ENCODE measurements at places on chromosomes 2 and 18.

GRCh38 chr2:36539631-36540030 is 58.3 kb downstream of the FEZ2 start:
- DNase-seq: no peak

DNA sequence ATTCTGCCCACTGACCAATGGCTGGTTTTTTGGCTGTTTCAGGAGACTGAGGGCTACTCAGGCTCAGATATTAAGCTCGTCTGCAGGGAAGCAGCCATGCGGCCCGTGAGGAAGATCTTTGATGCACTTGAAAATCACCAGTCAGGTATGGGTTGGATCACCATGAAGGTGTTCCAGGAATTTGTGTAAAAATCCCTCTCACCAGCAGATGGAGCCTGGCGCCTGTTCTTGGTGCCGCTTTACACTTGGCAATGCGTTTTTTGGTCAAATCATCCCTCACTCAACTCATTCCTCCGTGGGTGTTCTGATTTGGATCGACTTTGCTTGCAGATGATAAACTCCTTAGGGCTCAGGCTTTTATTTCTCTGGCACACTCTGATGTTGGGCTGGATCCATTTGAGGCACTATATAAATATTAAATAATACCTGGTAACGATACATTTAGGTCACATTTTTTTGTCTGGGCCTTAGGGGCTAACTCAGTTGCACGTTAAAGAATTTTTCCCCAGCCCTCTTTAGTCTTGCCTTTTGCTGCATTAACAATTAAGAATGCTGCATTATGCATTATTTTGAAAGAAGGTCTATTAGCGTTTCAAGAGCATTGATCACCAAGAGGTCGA is 50.0 kb downstream of the HDHD2 start:
- peak; percentile 32 for DNase-seq

DNA sequence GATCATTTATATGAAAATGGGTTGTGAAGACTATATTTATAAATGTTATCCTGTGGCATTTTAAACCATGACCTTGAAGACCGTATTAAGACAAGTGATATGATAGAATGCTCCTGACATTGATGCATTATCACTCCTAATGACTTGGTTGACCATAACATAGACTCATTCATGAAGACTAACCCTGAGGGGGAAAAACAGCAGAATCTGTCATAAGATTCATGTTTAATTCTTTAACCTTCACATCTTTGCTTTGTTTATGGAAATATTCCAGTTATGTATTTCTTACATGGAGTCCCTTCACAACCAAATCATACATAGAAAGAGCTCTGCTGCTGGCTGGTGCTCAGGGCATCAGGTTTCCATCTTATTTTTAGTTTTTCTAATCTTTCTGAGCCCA is 78.4 kb downstream of the CTNNA2 start:
- no peak for DNase-seq

- no peak for DNase-seq
Observed at GRCh38 chr2:186918495-186918894, 69.5 kb upstream of the ZSWIM2 start.

DNA sequence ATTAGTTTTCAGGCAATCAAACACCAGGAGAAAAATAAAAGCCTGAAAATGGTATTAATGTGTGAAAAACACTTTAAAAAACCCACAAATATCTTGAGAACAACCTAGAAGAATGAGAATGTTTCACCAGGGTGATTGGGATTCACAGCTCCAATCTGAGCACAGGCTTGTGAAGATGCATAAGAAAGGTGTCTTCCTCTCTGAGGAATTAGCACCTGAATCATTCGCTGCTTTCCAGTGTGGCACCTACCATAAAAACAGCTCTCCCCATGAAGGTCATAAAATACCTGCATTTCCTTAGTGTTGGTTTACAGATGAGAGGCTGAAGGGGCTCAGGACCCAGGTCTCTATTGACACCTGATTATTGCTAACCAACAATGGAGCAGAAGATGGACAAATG is 499.7 kb upstream of the KLHL29 start:
- no peak for DNase-seq

DNA sequence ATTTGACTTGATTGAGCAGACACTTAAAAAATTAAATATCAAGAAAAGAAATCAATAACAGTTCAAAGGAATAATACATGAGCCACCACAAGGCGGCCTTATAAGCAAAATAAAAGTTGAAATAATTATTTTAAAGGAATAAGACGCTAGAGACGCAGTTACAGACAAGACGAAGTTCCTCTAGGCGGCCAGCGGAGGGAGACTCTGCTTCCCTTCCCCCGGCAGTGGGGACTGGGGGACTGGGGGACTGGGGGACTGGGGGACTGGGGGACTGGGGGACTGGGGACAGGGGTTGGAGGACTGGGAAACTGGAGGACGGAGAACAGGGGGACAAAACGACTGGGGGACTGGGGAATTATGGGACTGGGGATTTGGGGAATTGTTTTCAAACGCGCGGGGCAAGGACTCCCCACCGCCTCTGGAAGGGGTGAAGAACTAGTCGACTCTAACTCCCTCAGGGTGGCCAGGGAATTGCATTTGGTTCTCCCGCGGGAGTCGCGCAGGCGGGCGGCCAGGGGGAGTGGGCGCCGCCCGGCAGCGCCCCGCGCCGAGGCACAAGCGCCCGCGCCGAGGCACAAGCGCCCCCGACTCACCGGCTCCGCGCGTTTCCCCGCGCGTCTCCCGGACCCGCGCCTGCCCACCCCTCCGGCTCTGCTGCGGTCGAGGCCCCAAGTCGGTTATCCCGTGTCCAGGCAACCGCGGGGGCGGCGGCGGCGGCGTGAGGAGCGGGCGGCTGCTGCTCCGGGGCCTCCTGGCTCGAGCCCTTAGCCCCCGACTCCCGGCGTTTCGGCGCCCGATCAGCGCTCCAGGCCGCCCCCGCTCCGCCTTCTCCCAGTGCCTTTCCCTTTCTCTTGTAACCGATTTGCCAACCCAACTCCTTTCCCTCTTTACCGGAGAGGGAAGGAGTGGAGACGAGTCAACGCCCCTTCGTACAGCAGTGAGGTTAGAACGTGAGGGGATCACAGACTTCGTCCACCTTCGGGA is at the start of gene CCDC178:
TSS of gene CCDC178 (minus strand) at position 662 of the 984 bp plus-strand sequence. CDS start 28,633 bp downstream, outside the sequence.
- no peak for DNase-seq

DNA sequence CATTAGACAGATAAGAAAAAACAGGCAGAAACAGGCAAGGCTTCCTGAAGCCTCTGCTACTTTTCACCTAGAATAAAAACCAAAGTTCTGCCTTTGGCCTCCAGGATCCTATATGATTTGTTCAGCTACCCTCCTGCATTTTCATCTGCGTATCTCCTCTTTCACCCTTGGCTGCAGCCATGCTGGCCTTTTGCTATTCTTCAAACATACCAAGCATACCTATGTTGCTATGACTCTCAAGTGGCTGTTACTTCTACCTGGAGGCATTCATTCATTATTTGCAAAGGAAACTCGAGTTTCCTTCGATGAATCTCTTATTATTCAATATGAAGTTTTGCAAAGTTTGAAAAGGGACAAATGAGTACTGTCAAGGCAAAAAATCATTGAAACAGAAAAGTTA is 106.4 kb upstream of the HNMT start:
- DNase-seq: no peak

- DNase-seq: no peak
Observed at GRCh38 chr18:73923866-73924265, 223.8 kb downstream of the FBXO15 start.

- DNase-seq: no peak
Observed at GRCh38 chr2:63678551-63678950, 89.8 kb downstream of the MDH1 start.

DNA sequence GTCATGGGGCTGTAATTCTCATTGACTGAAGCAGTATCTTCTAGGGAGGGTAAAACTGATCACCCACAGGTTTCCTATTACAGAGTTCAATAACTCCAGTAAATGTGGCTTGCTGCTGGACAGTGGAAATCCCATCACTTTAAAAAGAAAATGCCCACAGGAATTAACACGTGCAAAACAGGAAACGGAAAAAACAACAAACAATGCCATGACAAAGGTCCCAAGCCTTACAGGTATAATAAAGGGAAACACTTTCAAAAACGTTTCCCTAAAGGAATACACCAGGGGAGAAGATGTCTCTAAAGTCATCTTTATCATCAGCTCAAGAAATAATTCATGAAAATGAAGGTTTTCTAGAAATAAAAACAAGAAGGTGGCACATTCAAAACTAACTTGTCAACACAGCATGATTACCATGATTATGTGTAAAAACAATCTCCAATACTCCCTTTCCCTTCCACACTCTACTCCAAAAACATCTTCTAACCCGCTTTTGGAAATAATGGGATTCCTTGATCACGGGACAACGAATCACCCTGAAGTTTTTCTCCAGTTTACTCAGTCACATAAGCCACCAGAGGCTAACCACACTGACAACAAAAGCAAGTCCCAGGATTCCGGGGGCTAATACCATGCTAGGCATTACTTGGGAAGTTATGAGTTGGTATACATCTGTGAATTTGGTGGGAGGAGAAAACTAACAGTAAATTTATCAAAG is 167.9 kb downstream of the TCF4 start:
- DNase-seq: no peak

GRCh38 chr18:9506046-9506792 is 30.9 kb downstream of the RALBP1 start:
- no peak for DNase-seq

GRCh38 chr18:24853076-24853475 is 392.6 kb downstream of the HRH4 start:
- DNase-seq: no peak

DNA sequence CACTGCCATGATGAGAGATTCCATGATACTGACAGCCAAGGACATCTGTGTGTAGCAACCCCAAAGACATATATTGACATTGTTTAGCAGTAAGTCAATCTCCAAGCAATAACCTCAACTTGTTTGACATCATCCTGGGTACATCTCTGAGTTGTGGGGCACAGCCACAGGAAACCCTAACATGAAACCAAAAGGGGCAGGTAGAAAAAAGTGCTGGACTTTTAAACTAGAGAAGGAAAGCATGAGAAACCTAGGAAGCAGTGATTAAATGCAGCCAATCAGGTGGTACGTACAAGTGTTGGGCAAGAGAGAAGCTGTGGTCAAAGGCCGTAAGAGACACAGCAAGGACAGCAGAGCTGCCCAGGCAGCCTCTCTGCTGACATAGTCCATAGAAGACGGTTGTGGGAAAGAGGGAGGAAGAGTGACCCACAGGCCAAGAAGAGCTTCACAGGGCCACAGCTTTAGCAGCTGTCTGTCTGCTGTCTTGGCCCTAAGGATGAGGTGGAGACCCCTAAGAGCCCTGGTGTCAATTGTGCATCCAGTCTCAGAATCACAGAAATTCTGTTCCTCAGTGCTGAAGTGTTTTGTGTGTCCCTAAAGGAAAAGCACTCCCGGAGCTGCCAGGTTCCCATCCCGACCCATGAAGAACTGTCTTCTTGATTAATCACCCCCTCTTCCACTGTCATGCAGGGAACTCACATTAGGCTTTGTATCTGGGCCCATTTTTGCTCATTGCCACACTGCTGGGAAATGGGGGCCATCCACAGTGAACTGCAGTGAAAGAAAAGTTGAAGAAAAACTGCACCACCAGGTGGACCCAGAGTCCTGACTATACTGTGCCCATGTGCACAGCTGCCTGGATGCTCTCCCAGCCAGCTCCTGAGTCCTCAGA is 25.4 kb upstream of the CHN1 start:
- no peak for DNase-seq

DNA sequence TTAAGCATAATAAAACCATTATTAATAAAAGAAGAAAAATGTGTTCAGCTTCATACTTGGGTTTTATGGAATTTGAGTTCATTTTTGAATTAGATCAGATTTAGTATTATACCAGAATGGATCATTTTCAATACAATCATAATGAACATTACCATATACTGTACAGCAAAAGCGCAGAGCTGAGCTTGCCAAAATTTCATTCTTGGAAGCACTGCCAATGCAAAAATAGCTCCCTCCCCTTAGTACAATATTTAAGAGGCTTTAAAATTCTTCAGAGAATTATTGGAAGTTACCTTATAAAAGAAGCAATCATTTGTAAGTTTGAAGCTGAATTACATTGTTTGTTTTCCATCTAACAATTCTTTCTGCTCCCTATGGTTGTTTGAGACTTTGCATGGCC is 938.1 kb upstream of the SLC39A10 start:
- no peak for DNase-seq

DNA sequence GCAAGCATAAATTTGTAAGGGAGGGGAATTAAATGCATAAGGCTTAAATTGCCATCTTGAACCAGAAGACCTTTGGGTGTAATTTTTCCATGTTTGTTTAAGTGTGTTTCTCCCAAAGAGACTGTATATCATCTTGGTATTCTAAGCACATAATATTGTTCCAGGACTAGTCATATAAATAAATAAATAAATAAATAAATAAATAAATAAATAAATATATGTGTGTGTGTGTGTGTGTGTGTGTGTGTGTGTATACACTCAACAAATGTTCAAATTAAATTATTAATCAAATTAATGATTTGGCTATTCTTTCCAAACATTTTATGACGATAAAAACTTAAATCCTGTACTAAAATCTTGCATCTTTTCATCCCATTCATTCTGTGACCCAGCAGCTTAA is 867.8 kb upstream of the KLHL29 start:
- no peak for DNase-seq

GRCh38 chr18:76347341-76347740 is 147.7 kb downstream of the ZNF516 start:
- DNase-seq: no peak

DNA sequence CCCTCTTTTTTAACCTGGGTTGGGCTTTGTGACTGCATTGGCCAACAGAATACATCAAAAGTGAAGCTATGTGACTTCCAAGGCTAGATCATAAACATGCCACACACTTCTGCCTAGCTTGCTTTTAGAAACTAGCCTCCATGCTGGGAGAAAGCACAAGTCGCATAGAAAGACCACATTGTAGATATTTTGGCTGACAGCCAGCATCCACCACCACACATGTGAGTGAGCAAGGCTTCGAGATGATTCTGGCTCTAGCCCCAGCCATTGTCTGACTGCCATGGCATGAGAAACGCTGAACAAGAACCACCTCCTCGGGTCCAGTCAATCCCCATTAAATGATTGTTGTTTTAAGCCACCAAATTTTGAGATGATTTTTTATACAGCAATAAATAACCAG is 66.8 kb upstream of the STPG4 start:
- no peak for DNase-seq

DNA sequence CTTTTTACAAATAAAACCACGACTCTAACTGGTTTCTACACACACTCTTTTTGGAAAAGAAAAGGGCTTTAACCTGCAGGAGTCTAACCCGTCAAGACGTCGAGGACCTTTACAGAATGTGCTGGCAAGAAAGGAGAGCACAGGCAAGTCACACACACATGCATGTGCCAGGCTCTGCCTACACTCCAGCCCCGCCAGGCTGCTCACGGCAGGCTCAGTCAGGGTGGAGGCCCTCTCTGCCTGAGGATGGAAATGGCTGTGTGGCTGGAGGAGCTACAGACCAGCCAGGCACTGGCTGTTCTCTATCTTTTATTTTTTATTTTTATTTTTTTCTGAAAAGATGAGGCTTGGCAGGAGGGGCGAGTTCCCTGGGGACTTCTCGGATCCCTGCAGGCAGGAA is 10.2 kb downstream of the SIX3 start:
- no peak for DNase-seq

- no peak for DNase-seq
Observed at GRCh38 chr2:29629495-29629894, 291.9 kb downstream of the ALK start.

GRCh38 chr2:183759033-183759432 is 634.8 kb downstream of the NUP35 start:
- no peak for DNase-seq

Measured in stimulated activated CD4-positive, alpha-beta T cell treated with anti-CD3 and anti-CD28 coated beads, TNF-alpha, amount 100 ng/mL, for 1 hour (primary cell).